T-cell (primary cell): ENCODE measurements at places on chromosomes 3 and 15. TPM values are rescaled to one million over a fixed set of nuclear protein-coding genes. Genes with fewer than 3 reads are reported as not detected.

DNA sequence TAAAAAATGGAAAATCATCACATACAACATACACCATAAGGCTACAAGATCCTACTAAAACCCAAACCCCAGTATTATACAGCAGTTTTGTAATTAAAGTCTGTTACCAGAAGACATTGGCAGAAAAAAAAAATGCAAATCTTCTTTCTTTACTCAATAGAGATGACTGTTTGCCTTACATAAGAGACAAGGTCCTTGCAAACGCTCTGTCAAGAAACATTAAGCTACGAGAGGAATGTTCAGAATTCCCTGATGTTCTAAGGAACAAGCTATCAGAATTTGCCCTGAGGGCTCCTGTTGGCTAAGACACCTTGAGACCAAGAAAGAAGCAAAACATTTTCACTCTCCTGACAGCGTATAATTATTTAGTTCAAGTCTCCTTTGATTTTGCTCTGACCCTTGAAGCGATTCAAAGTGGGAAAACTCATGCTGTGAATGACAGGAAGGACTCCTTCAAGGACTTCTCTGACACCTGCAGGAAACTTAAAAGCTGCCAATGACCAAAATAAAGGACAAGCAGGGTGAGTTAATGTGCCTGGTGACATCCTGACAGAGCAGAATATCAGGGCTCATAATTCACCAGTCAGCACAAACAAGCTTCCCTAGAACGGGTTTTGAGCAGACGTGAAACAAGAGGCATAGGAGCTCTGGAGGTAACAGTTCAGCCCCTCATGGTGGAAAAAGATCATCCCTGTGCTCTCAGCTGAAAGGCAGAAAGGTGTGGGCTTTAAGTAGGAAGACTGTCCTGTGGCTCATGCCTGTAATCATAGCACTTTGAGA, 2.5 kb downstream of the SCAMP2 start:
- DNase-seq: no peak
- H3K4me3 ChIP-seq: peak overlapping the region; percentile 15
- peaks cover 79% of the 10 kb centered on the region for H3K4me1 ChIP-seq
- no peaks in the 10 kb centered on the region for H3K27me3 ChIP-seq

Gene FES
- 3.2 TPM for total RNA-seq

DNA sequence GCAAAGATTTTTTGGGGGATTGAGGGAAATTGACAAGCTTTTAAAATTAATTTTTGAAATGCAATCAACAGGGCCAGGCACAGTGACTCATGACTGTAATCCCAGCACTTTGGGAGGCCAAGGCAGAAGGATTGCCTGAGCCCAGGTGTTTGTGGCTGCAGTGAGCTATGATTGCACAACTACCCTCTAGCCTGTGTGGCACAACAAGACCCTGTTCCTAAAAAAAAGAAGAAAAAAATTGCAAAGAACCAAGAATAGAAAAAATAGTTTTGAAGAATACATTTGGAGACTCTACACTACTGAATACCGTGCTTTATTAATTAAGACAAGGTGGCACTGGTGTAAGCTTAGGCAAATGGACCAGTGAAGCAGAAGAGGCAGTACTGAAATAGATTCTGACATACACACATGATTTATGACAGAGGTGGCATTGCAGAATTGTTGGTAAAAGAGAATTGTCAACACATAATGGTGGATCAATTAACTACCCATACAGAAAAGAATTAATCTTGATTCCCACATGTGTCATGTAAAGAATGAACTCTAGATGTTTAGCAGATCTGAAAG, 443.3 kb upstream of the ATP11B start:
- DNase-seq: no peak
- no peak overlapping the region for H3K27ac ChIP-seq
- H3K4me3 ChIP-seq: no peak overlapping the region
- H3K27me3 ChIP-seq: no peaks in the 10 kb centered on the region
- no peaks in the 10 kb centered on the region for H3K36me3 ChIP-seq

Gene NOX5
- total RNA-seq: 0.10 TPM

DNA sequence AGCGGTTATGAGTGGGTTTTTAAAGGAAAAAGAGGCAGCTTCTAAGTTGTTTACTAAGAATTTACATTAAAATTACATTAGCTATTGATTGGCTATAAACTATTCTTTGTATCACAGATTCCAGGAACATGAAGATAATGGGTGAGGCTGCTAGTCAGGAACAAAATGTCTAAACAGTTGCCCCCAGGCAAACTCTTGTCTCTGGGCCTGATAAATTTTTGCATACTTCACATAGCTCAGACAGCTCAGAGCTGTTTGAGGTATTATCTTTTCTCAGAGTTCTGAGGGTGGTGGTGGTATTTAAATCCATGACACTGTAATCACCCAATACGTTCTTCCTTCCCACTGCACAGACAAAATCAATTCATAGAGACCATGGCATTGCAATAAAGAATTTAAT, 2.1 kb upstream of the HACD2 start:
- H3K36me3 ChIP-seq: no peaks in the 10 kb centered on the region
- no peak overlapping the region for H3K4me3 ChIP-seq
- peaks cover 15% of the 10 kb centered on the region for H3K4me1 ChIP-seq

- no peak overlapping the region for H3K27ac ChIP-seq
- peaks cover 12% of the 10 kb centered on the region for H3K36me3 ChIP-seq
- H3K27me3 ChIP-seq: no peaks in the 10 kb centered on the region
- DNase-seq: no peak
- no peak overlapping the region for H3K4me3 ChIP-seq
- no peaks in the 10 kb centered on the region for H3K4me1 ChIP-seq
These were observed 125.9 kb downstream of the ATP10A start for GRCh38 chr15:25737218-25737643.

GRCh38 chr15:57286446-57287122, 89.7 kb upstream of the CGNL1 start:
- no peaks in the 10 kb centered on the region for H3K4me1 ChIP-seq
- H3K27me3 ChIP-seq: no peaks in the 10 kb centered on the region
- H3K36me3 ChIP-seq: peaks cover 37% of the 10 kb centered on the region
- no peak overlapping the region for H3K4me3 ChIP-seq

- H3K36me3 ChIP-seq: no peaks in the 10 kb centered on the region
- H3K27ac ChIP-seq: no peak overlapping the region
- no peaks in the 10 kb centered on the region for H3K27me3 ChIP-seq
- no peak for DNase-seq
These were observed 117.8 kb upstream of the FAM174B start for GRCh38 chr15:92773340-92773739.

- H3K4me1 ChIP-seq: no peaks in the 10 kb centered on the region
- no peak overlapping the region for H3K4me3 ChIP-seq
- no peaks in the 10 kb centered on the region for H3K36me3 ChIP-seq
- peaks cover 4% of the 10 kb centered on the region for H3K27me3 ChIP-seq
- no peak overlapping the region for H3K27ac ChIP-seq
These were observed 142.4 kb downstream of the P2RY1 start for GRCh38 chr3:152977366-152977765.

Gene CADM2
- total RNA-seq: 0.25 TPM

DNA sequence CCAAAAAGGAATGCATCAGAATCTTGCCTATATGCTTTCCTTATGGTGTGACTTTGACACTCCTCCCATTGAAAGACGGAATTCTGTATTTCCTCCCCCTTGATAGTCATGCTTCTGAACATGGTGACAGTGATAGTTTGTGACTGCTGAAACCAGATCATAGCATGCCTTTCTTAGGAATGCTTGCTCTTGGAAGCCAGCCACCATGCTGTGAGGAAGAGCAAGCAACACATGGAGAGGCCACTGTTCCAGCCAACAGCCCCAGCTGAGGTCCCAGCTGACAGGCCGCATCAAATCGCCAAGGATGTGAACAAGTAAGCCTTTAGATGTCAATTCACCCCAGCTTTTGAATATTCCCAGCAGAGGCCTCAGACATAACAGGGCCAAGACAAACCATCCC, 100.1 kb downstream of the IGF2BP2 start:
- H3K27ac ChIP-seq: no peak overlapping the region
- H3K4me1 ChIP-seq: no peaks in the 10 kb centered on the region
- DNase-seq: no peak
- H3K36me3 ChIP-seq: no peaks in the 10 kb centered on the region
- H3K27me3 ChIP-seq: peaks cover 3% of the 10 kb centered on the region

GRCh38 chr3:178352326-178353005, 183.8 kb upstream of the KCNMB2 start:
- H3K27ac ChIP-seq: no peak overlapping the region
- H3K4me3 ChIP-seq: no peak overlapping the region
- H3K27me3 ChIP-seq: no peaks in the 10 kb centered on the region
- H3K4me1 ChIP-seq: no peaks in the 10 kb centered on the region
- no peaks in the 10 kb centered on the region for H3K36me3 ChIP-seq

- H3K4me3 ChIP-seq: no peak overlapping the region
- H3K27ac ChIP-seq: no peak overlapping the region
- no peak for DNase-seq
- H3K4me1 ChIP-seq: no peaks in the 10 kb centered on the region
These were observed 65.7 kb upstream of the MRPL3 start for GRCh38 chr3:131568460-131568859.

Gene CGNL1
- total RNA-seq: 0.18 TPM

Gene RFTN1
- 72.4 TPM for total RNA-seq

GRCh38 chr15:71758711-71759110, 51.6 kb upstream of the NR2E3 start:
- H3K27ac ChIP-seq: no peak overlapping the region
- no peaks in the 10 kb centered on the region for H3K36me3 ChIP-seq
- DNase-seq: no peak
- no peaks in the 10 kb centered on the region for H3K4me1 ChIP-seq
- peaks cover 2% of the 10 kb centered on the region for H3K27me3 ChIP-seq
- H3K4me3 ChIP-seq: no peak overlapping the region

GRCh38 chr15:88932271-88932874, 19.2 kb upstream of the MFGE8 start:
- H3K36me3 ChIP-seq: no peaks in the 10 kb centered on the region
- H3K27me3 ChIP-seq: no peaks in the 10 kb centered on the region
- no peaks in the 10 kb centered on the region for H3K4me1 ChIP-seq
- DNase-seq: no peak
- no peak overlapping the region for H3K4me3 ChIP-seq
- H3K27ac ChIP-seq: no peak overlapping the region

GRCh38 chr3:129663045-129663446, 56.6 kb upstream of the PLXND1 start:
- H3K4me3 ChIP-seq: no peak overlapping the region
- H3K27me3 ChIP-seq: no peaks in the 10 kb centered on the region
- H3K36me3 ChIP-seq: no peaks in the 10 kb centered on the region
- H3K4me1 ChIP-seq: no peaks in the 10 kb centered on the region
- no peak for DNase-seq

- no peaks in the 10 kb centered on the region for H3K27me3 ChIP-seq
- H3K4me3 ChIP-seq: no peak overlapping the region
- H3K27ac ChIP-seq: no peak overlapping the region
- no peaks in the 10 kb centered on the region for H3K4me1 ChIP-seq
- DNase-seq: no peak
- H3K36me3 ChIP-seq: peaks cover 9% of the 10 kb centered on the region
These were observed 41.9 kb downstream of the GPR160 start for GRCh38 chr3:170079536-170080165.

GRCh38 chr15:34620814-34621213, 37.4 kb upstream of the GOLGA8B start:
- H3K27me3 ChIP-seq: peaks cover 9% of the 10 kb centered on the region
- H3K27ac ChIP-seq: no peak overlapping the region
- H3K36me3 ChIP-seq: no peaks in the 10 kb centered on the region

DNA sequence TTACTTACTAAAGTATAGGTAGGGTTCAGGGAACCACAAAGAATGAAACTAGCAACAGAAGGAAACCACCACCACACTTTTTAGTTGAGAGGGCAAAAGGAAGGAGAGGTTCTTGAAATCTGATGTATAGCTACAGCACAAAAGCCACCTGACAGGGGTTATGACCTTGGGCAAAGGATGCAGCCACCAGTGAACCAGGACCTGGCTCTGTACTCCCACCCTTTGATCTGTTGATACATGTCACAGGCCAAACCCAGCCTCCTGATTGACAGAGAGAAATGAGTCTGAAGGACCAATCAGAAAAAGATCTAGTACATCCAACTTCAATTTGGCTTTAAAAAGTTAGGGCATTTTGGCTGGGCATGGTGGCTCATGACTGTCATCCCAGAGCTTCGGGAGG, 20.0 kb upstream of the BLM start:
- no peaks in the 10 kb centered on the region for H3K27me3 ChIP-seq
- no peak overlapping the region for H3K4me3 ChIP-seq
- no peak for DNase-seq
- H3K4me1 ChIP-seq: peaks cover 5% of the 10 kb centered on the region

DNA sequence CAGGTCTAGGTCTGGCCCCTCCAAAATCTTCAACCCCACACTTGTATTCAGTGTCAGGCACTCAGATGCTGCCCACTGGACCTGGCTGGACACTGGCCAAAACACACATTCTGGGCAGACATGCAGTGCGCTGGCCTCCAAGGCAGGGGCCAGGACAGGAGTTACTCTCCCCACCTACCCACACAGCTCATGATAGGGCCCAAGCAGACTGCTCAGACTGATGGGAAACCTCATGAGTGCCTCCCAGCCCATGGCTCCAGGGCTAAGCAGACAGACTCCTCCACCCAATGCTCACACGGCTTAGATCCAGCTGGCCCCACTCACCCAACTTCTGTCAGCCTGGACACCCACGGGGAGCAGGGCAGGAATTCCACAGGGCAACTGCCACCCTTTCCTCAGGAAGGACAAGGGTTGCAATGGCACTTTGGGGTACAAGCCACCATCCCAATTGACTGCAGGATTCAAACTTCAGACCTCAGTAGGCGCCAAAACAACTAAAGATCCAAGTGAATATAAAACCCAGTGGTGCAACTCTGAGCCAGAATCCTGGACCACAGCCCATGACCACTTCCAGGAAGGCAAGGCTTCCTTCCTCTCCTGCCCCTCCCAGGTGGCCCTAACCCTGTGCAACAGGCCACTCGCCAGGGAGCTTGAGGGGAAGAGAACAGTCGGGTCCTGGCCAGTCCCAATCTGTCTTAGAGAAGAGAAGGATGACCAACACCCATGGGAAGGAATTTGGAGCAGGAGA, 1.4 kb downstream of the LTF start:
- no peak overlapping the region for H3K27ac ChIP-seq
- H3K27me3 ChIP-seq: peaks cover 36% of the 10 kb centered on the region
- H3K36me3 ChIP-seq: no peaks in the 10 kb centered on the region
- no peak for DNase-seq

Gene POC1A
- total RNA-seq: 1.9 TPM

Gene WDR76
- 11.1 TPM for total RNA-seq

GRCh38 chr3:133464573-133464972, 64.7 kb downstream of the BFSP2 start:
- peaks cover 26% of the 10 kb centered on the region for H3K4me1 ChIP-seq
- H3K4me3 ChIP-seq: no peak overlapping the region
- no peak for DNase-seq

Gene PLSCR1
- 15.4 TPM for total RNA-seq

Gene STAB1
- total RNA-seq: 1.7 TPM

GRCh38 chr3:127672429-127673190, at the start of gene ABTB1:
ABTB1 (plus strand) TSS chr3:127672952; CDS start chr3:127673026, 74 bp downstream.
- peak within 1 kb of the TSS; percentile 72 for H3K4me3 ChIP-seq
- DNase-seq: peak; percentile 90
- no peaks in the 10 kb centered on the region for H3K27me3 ChIP-seq
- H3K27ac ChIP-seq: peak within 1 kb of the TSS; percentile 80
